ENCODE measurements at places on chromosomes 11 and 22. TPM values are rescaled to one million over a fixed set of nuclear protein-coding genes. Genes with fewer than 3 reads are reported as not detected.

The ANKK1 gene
- total RNA-seq: not detected

GRCh38 chr22:41447435-41448188 lies 1.0 kb upstream of the TOB2 start:
- peak; percentile 78 for DNase-seq

The PDE3B gene
- 1.1 TPM for total RNA-seq

- DNase-seq: no peak
These were observed 89.1 kb upstream of the RTL6 start for GRCh38 chr22:44586999-44587736.

DNA sequence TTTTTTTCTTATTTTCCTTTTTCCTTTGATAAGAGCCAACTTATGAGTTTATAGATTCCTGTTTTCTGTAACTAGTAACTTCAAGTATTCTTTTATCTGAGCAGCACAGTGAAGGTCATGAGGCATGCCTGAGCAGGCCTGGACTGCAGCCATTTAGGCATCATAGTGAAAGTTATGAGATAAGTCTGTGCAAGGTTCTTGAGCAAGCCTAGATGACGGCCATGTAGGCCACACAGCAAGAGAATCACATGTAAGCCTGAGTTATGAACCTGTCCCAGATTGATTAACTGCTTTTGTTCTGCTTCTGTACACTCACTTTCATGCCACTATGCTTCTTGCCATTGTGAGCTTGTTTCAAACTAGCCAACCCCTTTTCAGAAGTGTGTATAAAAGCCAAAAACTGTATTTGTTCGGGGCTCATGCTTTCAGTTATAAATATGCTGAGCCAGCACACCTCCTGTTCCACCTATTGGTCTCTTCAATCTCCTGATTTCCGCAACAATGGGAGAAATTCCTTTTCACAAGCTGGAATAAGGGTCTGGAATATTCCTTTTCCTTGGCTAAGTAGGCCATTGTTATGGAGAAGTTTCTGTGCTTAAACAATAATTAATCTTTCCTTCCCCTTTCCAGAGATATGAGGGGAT lies 745.7 kb downstream of the FAM181B start:
- no peak for DNase-seq

DNA sequence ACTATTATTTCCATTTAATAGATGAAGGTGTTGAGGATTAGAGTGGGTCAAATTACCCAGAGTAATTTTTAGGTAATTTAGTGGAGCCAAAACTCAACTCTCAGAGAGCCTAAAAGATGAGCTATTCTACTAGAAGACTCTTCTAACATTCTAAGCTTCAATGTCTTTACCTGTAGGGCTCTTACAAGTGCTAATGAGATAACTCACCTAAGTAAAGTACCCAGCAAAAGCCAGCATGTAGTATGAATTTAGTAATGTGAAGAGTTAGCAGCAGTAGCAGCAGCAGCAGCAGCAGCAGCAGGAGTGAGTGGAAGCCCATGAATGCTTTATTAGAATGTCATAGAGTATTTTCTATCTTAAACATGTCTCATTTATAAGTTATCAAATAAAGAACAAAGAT lies 1239.2 kb downstream of the FAM181B start:
- DNase-seq: no peak

DNA sequence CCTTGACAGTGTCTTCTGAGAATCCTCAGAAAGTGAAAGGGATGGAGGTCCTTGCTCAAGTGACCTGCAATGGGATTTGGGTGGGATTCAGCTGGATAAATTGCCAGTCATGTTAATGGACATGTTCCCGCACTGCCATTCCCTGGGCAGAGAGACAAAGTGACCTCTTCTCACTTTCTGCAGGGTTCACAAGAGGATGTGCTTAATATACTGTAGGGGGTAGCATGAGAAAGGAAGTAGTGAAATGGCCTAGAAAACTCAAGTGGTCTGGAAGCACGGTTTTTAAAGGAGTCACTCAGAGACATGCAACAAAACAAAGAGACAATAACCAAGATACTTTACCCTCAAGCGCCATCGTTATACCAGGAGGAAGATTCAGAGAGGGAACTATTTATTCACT lies 70.2 kb downstream of the NELL1 start:
- no peak for DNase-seq

DNA sequence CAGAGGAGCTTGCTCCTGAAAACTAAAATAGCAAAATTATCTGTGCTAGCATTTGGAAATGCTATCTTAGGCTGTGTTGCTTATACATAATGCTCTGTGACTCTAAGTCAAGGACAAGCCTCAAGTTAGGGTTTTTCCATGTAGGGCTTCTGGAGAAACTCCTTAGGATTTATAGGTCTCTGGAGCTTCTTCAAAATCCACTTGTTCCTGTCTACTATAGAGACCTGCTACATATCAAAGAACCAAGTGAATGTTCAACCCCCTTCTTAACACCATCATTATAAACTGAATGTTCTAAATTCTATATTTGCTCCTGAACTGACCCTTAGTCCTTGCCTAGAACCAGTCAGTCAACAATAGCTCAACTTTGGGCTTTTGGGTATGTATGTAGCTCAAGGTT lies 523.1 kb upstream of the CCDC90B start:
- no peak for DNase-seq

The ART5 gene
- total RNA-seq: 8.5 TPM

- no peak for DNase-seq
These were observed 36.2 kb upstream of the TTC36 start for GRCh38 chr11:118491041-118491440.

GRCh38 chr11:65850217-65851082 lies 7.5 kb downstream of the CFL1 start:
- no peak for DNase-seq

- no peak for DNase-seq
These were observed 1348.2 kb upstream of the RAG2 start for GRCh38 chr11:37946155-37946766.

DNA sequence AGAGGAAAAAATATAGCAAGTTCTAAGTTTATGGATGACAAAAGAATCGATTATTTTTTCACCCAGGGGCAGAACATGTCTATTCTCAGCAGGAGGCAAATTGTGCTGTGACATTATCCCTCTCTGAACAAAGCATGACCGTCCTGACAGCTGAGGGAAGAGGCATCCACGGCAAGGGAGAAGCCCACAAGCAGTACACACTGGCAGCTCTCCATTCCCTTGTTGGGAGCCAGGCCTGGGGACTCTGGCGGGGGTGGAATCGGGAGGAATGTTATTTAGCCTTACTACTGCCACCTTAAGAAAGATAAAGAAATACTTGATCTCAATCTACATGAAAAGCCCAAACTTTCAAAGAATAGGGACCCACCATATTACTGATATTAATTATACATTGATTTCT lies 3.4 kb downstream of the KIRREL3 start:
- no peak for DNase-seq

The KRTAP5-2 gene
- not detected for total RNA-seq

GRCh38 chr11:57983191-57983590 lies 40.5 kb upstream of the OR9Q1 start:
- no peak for DNase-seq

The ACRV1 gene
- not detected for total RNA-seq

The TTC17 gene
- 31.6 TPM for total RNA-seq

The TIGD3 gene
- 0.33 TPM for total RNA-seq

DNA sequence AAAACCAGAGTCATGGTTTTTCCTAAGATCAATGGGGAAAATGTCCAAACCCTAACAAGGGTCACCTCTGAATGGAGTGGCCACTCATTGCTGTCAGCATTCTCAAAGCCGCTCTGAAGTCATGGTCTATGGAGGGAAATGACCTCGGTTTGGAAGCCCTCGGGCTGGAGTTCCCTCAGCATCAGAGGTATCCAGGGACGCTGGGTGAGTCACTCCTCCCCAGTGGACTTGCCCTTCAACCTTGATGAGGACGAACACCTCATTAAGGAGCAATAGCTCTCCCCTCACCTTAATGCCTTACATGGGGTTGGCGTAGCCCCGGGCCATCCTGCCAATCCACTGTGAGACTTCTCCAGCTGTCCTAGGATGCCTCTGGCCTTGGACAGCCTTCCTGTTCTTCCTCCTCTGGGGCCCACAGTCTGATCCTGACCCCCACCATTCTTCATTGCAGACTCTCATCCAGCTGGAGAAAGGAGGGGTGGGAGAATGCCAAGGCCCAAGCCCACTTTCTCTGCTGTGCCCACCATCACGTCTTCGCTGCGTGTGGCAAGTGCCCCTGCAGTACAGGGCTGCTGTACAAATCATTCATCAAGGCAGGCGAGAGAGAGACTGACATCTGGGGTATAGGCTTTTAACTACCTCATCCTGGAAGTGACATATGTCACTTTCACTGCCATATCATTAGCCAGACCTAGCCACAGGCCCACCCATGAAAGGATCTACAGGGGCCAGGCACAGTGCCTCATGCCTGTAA lies 25.4 kb upstream of the MYH9 start:
- DNase-seq: no peak

All from gastrocnemius medialis (tissue), 4 donors.